ENCODE measurements at places on chromosomes 7 and 10. TPM values are rescaled to one million over a fixed set of nuclear protein-coding genes. Genes with fewer than 3 reads are reported as not detected.

GRCh38 chr10:106764360-106764759 lies 400.1 kb downstream of the SORCS1 start:
- DNase-seq = no peak
- H3K27ac ChIP-seq = no peak overlapping the region
- no peaks in the 10 kb centered on the region for H3K27me3 ChIP-seq
- H3K4me3 ChIP-seq = no peak overlapping the region

- no peak for DNase-seq
- H3K27me3 ChIP-seq = no peaks in the 10 kb centered on the region
- no peaks in the 10 kb centered on the region for H3K36me3 ChIP-seq
- H3K4me1 ChIP-seq = no peaks in the 10 kb centered on the region
These were observed 33.2 kb downstream of the SPAM1 start for GRCh38 chr7:123958186-123958703.

DNA sequence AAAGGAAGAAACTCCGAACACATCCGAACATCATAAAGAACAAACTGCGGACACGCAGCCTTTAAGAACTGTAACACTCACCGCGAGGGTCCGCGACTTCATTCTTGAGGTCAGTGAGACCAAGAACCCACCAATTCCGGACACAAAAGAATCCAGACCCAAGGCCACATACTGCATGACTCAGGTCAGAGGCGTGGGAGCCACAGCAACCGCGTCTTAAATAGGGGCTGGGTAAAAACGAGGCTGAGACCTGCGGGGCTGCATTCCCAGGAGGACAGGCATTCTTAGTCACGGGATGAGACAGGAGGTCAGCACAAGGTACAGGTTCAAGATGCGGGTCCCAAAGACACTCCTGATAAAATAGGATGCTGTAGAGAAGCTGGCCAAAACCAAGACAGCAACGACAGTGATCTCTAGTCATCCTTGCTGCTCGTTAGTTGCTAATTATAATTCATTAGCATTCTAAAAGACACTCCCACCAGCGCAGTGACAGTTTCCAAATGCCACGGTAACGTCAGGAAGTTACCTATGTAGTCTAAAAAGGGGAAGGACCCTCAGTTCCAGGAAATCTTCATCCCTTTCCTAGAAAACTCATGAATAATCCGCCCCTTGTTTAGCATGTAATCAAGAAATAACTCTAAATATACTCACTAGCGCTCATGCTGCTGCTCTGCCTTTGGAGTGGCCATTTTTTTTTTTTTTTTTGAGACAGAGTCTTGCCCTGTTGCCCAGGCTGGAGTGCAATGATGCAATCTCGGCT lies 19.3 kb downstream of the AP5Z1 start:
- H3K27ac ChIP-seq = no peak overlapping the region
- no peaks in the 10 kb centered on the region for H3K27me3 ChIP-seq
- peaks cover 7% of the 10 kb centered on the region for H3K36me3 ChIP-seq
- H3K4me1 ChIP-seq = no peaks in the 10 kb centered on the region
- DNase-seq = no peak
- H3K4me3 ChIP-seq = no peak overlapping the region

GRCh38 chr7:151248346-151249033 lies at the start of gene SMARCD3:
SMARCD3 (minus strand) TSS chr7:151248694; CDS start chr7:151248562, 132 bp downstream.
- H3K27me3 ChIP-seq = no peaks in the 10 kb centered on the region
- H3K4me1 ChIP-seq = peaks cover 21% of the 10 kb centered on the region
- peak within 1 kb of the TSS; percentile 84 for H3K27ac ChIP-seq

CACNA2D1 gene
- total RNA-seq = 16.0 TPM

GRCh38 chr10:6787091-6787490 lies 207.0 kb upstream of the PRKCQ start:
- no peaks in the 10 kb centered on the region for H3K27me3 ChIP-seq
- no peaks in the 10 kb centered on the region for H3K4me1 ChIP-seq
- no peak overlapping the region for H3K27ac ChIP-seq
- H3K4me3 ChIP-seq = peak overlapping the region; percentile 12
- no peak for DNase-seq
- no peaks in the 10 kb centered on the region for H3K36me3 ChIP-seq

CTAGE6 gene
- not detected for total RNA-seq

GRCh38 chr10:5609952-5610616 lies 56.3 kb downstream of the ASB13 start:
- no peaks in the 10 kb centered on the region for H3K4me1 ChIP-seq
- no peak for DNase-seq
- H3K36me3 ChIP-seq = no peaks in the 10 kb centered on the region
- no peaks in the 10 kb centered on the region for H3K27me3 ChIP-seq
- no peak overlapping the region for H3K4me3 ChIP-seq
